ENCODE measurements at places on chromosomes 12 and 14.

DNA sequence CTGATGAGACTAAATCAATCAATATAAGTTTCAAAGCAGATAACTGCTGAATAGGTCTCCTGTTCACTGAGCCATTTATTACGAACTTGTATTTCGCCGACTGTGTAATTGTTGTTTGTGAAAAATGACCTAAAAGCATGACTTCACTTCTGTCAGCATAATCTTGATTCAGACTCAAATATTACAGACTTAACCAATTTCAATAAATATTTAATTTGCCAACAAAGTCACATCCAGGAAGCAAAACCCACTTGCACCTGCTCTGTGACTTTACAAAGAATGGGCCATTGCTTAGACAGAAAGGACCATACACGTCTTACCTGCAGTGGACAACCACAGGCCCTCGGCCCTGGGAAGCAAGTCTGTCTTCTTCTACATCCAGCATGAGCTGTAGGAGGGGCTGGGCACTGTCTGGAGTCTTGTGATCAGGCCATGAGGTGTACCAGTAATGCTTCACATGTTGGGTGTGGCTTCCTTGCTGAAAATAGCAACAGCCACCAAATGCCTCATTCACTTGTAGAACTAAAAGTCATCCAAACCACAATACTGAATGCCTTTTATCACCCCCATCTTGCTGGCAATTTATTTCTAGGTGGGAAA is 23.5 kb upstream of the PTPRB start:
- DNase-seq: no peak

DNA sequence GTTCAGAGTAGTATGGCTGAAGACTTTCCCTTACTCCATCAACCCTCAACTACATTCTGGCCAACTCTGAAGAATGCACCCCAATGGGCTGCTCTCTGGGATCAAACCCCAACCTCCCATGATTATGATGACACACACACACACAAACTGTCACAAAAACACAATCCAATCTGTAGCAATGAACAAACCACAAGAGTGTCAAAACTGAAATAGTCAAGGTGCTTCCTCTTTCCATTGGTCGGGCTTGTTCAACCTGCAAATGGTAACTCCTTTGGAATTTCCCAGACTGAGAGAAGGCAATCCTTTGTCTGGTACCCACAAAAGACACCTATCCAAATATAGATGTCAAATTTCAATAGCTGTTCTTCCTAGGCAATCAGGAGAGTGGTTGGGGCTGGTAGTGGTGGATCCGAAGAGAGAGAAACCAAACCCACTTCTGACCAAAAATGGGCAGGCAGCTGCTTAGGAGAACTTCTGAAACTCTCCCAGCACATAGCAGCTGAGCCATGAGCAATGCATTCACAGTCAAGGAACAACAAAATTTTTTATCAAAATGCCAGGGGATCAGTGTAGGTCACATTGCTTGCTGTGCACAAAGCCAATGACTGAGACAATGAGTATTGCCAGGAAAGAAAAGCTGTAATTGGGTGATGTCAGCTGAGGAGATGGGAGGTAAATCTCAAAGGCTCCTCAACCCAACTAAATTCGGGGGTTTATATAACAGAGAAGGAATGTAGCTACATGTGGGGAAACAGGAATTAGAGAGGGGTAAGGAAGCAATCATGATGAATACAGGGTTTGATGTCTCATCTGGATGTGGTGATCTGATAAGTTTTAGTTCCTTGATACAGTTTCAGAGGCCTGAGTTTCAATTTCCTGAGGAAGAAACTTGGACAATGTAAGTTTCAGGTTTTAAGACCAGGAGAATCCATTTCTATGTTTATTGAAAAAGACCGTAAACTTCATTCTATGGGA is 191.4 kb downstream of the KITLG start:
- DNase-seq: no peak

DNA sequence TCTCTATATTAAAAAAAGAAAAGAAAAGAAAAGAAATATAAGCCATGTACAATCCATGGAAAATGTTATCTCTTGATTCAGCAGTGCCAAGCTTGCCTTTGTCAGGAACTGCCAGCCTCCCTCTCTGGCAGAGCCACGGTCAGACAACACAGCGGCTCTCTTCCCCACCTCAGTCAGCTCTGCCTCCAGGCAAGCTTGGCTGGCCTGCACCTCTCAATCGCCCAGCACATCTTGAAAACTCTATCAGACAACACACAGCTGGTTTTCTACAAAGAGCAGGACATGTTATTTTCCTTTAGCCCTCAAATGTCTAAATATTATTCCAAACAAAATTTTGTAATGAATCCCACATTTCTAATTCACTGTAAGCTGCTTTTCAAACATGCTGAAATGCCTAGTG is 20.0 kb upstream of the GCH1 start:
- DNase-seq: no peak

- DNase-seq: no peak
Measured at GRCh38 chr12:122421187-122421820, 1.2 kb downstream of the CLIP1 start.

- no peak for DNase-seq
Measured at GRCh38 chr12:107511292-107511691, 174.3 kb upstream of the PWP1 start.
